ENCODE measurements at places on chromosomes 6 and 20.
A peak's percentile ranks its signal among the peaks of the same experiment; 100 is the strongest.

DNA sequence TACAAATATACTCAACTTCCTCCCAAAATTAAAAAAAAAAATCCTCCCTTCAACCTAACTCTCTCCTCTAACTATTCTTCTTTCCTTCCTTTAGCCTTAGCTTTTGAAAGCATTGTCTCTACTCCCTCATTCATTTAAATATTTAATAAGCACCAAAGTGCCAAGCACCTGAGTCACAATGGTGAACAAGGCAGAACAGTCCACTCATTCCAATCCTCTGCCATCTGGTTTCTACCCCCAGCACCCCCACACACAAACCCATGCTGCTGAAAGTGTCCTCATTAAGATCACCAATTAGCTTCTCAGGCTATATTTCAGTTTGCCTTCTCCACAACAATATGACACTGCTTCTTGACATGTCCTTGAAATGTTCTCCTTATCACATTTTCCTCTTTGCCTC, 76.3 kb downstream of the DTNBP1 start:
- no peak for DNase-seq

DNA sequence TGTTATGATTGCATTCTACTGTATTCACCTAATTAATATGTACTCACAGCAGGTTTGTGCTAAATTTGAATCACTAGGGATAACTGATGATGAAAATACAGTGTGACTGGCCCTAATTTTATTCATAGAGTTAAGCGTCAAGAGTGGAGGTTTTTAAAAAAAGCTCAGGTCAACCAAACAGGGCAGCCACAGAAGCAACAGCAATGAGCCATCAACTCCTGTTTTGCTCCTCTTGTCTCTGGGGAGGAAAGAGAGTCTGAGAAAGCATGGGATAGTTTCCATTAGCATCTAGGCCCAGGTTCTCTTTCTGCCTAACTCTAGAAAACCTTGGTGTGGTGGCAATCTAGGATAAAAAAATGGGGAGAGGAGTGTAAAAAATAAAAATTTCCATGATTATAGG, 122.1 kb downstream of the OGFRL1 start:
- DNase-seq: no peak

- no peak for DNase-seq
Measured at GRCh38 chr20:1341561-1342265, 12.8 kb upstream of the SDCBP2 start.

DNA sequence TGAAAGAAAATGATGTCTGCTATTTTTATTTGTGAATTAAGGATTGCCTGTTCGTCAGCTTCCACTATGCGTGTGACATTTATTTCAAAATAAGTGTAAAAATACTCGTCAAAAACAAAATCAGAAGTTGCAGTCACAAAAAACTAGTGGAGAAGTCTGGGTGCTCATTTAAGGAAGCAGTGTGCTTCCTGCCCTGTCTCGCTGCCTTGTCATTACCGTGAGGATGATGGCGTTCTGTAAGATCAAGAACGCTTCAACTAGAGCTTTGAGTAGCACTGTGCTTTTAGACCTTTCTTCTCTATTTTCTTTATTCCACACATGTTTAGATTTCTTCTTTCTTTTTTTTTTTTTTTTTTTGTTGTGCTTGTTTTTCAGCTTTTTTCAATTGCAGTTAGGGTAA, 186.9 kb downstream of the TBC1D7 start:
- DNase-seq: no peak

GRCh38 chr20:24572862-24573261, 103.4 kb downstream of the SYNDIG1 start:
- no peak for DNase-seq

- peak; percentile 0 for DNase-seq
Measured at GRCh38 chr20:58069207-58069606, 159.2 kb downstream of the ANKRD60 start.

DNA sequence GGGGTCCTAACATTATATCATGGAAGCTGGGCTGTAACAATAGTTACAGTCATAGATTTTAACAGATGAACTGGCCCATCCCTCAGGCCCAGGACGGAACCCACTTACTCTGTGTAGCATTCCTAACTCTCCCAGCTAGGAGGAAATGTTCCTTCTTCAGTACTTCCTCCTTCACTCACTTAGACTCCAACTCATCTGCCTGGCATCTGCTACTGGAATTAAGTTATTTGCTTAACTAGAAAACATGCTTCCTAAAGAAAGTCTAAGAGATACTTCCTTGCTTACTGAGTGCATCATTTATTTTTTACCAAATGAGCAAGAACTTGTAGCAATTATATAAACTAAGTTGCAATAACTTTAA, 20.5 kb downstream of the GCLC start:
- no peak for DNase-seq

GRCh38 chr6:105212587-105212986, 32.8 kb upstream of the POPDC3 start:
- no peak for DNase-seq

GRCh38 chr6:129493354-129493902, 216.5 kb downstream of the ARHGAP18 start:
- no peak for DNase-seq

DNA sequence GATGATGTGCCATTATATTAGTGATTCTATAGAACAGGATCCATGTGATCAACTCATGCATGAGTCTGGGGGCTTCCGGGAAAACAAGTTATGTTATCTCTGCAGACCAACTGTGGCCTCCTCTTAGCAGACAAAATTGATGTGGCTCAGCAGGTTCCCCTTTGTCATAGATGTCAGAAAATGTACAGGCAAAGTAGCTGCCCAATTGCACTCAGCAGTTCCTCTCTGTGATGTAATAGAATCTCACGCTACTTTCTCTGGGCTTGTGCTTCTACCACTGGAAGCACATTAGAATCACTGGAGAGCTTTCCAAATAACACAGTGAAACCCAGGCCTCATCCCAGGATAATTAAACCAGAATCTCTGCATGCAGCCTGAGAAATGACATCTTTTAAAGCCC, 253.1 kb downstream of the SLC24A3 start:
- DNase-seq: no peak

- no peak for DNase-seq
Measured at GRCh38 chr6:83119742-83120300, 52.4 kb downstream of the DOP1A start.

DNA sequence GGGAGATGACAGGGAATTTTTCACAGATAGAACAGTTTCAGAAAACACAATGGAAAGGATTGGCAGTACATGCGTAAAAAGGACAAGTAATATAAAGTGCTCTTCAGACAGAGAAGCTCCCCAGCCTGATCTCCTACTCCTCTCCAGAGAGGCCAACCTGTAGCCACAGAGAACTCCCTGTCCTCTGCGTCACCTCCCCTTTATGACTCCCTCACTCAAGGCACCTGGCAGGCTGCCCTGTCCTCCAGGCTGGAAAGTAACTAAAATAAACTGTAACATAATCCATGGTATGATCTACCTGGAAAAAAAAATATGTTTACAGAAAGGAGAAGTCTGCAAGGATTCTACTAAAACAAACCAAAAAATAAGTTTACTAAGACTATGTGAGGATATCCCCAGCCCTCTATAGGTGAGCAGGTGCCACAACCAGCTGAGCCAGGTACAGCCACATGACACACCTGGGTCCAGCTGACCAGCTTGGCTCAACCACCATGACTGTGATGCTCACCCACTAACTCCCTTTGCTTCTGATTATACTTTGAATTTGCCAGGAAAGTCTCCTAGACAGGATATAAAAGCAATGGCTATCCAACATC, 29.2 kb downstream of the MBOAT1 start:
- DNase-seq: no peak

DNA sequence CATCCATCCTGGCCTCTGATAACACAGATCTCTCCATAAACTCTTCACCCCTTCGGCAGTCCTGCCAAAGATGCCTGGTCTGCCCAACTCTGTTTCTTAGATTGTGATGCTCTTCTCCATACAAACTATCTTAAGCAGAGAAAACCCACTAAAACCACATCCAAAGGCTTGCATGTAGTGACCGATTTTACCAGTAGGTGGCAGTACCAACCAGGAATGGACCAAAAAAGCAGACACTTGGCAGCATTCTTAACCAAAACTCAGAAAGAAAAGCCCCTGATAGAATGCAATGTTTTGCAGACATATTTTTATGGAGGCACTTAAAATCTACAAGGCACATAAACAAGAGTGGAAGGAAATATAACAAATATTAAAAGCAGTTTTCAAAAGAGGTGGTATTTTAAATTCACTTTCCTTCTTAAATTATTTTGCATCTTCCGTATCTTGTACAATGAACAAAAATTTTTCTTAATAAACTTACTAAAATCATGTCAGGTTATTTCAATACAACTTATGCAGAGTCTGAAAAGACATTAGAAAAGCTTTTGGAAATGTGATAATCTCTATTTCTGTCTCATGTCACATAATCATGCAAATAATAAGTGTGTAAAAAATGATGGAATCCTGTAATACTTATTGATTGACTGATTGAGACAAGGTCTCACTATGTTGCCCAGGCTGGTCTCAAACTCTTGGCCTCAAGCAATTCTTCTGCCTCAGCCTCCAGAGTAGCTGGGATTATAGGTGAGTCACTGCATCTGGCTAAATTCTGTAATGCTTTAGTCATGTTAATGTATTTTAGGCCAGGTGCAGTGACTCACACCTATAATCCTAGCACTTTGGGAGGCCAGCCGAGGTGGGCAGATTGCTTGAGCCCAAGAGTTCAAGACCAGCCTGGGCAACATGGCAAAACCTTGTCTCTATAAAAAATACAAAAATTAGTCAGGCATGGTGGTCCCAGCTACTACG, 29.4 kb downstream of the LRP11 start:
- peak; percentile 81 for DNase-seq

GRCh38 chr6:33744895-33745546, 1.7 kb downstream of the IP6K3 start:
- no peak for DNase-seq

GRCh38 chr6:5204376-5204775, 56.4 kb downstream of the LYRM4 start:
- DNase-seq: no peak

All from memory B cell (primary cell).